ENCODE measurements at places on chromosomes 7 and 10. TPM values are rescaled to one million over a fixed set of nuclear protein-coding genes. Genes with fewer than 3 reads are reported as not detected.
A peak's percentile ranks its signal among the peaks of the same experiment; 100 is the strongest.

DNA sequence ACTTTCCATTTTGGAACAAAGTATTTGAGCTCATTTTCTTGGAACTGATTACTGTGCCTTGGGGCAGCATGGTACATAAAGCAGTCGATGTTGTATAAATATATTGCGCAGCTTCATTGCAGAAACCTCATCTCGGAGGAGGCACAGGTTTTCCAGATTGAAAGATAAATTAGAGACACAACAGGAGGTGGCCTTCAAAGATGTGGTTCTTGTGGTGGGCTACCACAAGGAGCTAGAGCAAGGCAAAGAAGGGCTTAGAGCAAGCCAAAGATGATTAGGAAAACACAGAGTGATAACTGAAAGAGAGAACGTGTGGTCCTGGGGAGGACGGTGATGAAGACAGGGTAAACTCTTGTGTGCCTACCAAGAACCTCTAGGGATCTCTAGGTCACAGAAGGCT lies 169.1 kb upstream of the TNS3 start:
- no peak for DNase-seq

- no peak for DNase-seq
Measured at GRCh38 chr7:38927751-38928150, 18.8 kb upstream of the VPS41 start.

DNA sequence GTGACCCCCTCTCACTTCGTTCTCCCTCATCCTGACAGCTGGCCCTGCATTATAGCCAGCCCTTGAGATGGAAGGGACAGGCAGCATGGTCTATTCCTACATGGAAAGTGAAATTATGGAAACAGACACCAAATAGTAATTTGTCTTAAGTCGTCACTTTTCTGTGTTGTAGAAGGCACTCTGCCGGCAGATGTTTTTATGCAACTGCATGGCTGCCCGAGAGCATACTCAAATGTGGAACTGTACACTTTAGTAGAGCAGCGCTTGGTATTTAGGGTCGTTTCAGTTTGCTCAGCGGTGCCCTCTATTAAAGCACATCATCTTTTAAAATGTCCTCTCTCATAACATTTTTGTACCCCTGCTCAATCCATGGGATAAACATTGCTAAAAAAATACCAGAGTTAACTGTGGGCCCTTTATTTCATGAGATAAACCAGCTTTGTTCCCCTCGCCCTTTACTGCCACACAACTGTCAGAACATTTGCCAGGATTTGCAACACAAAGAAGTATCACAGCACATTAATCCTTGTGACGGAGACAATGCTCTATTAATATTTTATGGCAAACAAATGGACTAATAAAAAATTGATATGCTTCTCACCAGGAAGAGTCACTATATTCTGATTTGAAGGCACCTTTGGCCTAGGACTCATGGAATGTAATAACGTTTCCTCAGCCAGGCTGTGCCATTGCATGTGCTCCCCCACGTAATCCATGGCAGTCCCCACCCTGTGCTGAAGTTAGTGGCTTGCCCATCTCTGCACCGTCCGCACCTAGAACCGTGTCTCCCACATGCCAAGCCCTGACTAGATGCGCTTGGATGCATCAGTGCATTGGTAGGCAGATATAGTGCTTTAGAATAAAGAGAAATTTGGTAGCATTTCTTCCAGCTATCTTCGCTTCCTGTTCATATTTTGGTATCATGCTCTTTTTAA lies 221.3 kb downstream of the PAXIP1 start:
- no peak for DNase-seq

- peak; percentile 78 for DNase-seq
Measured at GRCh38 chr10:132181691-132182425, 4.9 kb upstream of the DPYSL4 start.

DNA sequence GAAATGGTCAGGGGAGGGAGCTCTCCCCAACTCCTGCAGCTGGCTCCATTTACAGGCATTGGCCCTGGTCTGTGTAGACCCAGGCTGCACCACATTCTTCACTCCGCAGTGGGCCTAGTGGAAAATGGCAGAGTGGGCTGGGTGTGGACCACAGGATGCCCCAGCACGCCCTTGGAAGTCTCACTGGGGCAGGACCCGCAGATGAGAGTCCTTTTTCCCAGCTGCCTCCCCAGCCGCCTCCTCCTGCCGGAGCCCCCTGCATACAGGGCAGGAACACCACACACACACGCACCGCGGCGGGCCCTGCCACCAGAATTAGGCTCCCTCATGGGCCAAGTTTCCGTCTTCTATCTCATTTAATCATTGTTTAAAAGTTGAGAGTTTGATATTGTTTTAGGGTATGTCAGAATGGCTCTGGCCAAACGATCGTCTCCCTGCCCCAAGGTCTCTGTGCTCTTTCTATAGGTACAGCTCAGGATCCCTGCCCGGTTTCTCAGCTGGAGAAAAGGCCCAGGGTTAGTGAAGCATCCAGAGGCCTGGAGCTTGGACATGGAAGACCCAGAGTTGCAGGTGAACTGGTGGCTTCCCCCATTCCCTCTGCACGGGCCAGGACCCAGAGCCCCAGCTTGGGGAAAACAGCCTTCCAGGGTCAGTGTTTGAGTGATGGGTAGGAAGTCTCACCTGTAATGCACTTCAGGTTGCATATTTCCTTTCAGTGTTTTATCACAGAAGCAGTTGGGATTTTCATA lies 42.0 kb downstream of the ZNF467 start:
- peak; percentile 67 for DNase-seq

- DNase-seq = peak; percentile 84
Measured at GRCh38 chr10:69335063-69335587, 56.8 kb downstream of the HK1 start.

Gene C10orf95
- not detected for total RNA-seq

Gene GLI3
- total RNA-seq = 24.8 TPM

Gene MMRN2
- total RNA-seq = 46.6 TPM

Gene RAPGEF5
- total RNA-seq = 56.9 TPM

Gene CCDC6
- total RNA-seq = 60.4 TPM
